M059J (cell line): ENCODE measurements at places on chromosomes 4 and X.
A peak's percentile ranks its signal among the peaks of the same experiment; 100 is the strongest.

- DNase-seq = no peak
These were observed 15.8 kb downstream of the TBC1D14 start for GRCh38 chr4:6925357-6925836.

DNA sequence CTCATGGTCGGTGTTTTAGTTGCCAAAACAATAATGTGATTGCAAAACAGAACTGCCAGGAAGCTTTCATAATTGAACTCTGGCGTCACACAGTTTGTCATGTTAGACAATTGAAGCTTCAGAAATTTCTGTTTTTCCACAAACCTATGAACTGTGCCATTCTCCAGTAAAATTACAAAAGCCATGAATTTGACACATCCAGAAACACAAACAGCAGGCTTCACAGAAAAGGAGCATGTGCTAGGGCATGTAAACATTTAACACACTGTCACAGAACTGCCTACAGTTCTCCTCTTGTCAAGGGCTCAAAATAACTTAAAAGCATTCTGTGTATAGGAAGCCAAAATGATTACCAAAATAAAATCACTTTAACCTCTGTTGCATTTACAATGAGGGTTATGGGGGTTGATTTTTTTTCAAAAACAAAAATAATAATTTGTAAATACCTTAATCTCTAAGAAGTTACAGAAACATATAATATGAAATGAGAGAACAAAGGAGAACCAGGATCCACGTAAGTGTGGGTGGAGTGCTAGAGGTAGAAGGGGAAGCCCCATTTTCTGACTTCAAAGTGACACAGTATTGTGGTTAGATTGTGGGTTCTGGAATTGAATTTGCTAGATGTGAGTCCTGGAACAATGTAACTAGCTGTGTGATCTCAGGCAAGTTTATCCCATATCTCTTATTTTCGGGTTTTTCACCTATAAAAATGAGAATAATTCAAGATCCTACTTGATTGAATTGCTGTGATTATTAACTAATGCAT is 295.0 kb downstream of the CENPC start:
- DNase-seq = peak; percentile 4

- DNase-seq = peak; percentile 35
These were observed 52.8 kb upstream of the ANKRD17 start for GRCh38 chr4:73311428-73311827.

- no peak for DNase-seq
These were observed 467.0 kb downstream of the STIM2 start for GRCh38 chr4:27327421-27328181.

GRCh38 chr4:54741202-54741601 is 83.4 kb downstream of the KIT start:
- no peak for DNase-seq

DNA sequence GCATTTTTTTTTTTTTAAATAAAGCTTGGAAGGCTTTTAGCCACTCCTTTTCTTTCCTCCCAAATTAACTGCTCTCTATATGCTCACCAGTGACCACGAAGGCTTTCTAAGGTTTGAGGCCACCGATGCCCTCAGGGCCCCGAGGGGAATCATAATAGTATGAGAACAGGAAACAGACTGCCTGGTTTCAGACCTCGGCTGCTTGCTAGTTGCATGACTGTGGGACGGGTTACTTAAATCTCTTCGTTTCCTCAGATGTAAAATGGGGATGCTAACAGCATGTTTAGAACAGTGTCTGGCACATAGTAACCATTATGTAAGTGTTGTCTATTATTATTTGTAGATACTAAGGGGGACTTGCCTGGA is 3.6 kb downstream of the LINC00632 start:
- peak; percentile 62 for DNase-seq

DNA sequence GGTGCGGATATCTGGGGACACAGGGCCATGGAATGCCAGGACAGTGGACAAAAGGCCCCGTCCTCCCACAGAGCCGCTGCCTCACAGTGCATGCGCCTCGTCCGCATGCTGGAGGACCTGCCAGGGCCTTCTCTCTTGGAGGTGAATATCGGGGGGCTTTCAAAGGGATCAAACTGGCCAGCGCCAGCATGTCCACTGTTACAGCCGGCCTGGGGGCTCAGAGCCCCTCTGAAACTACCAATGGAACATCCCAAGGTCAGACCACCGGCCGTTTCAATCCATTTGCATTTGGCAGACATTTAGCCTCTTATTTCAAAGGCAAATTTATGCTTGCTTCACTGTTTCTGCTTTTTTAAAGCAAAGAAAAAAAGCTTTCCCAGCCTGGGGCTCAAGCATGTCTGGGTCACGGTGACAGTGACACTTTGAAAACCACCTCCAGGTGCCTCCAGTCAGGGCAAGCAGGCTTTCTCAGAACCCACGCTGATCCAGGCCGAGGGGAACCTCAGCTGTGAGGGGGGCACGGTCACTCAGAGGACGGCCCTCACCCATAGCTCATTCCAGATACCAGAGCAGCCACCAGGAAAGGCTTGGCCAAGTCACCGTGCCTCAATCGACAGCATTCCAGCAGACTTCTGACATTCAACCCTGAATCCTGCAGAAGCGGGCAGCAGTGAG is 57.2 kb downstream of the PPP2R2C start:
- DNase-seq = no peak

- no peak for DNase-seq
These were observed 12.7 kb upstream of the CD40LG start for GRCh38 chrX:136635235-136635634.

- peak; percentile 61 for DNase-seq
These were observed 154.8 kb upstream of the ZFP42 start for GRCh38 chr4:187840814-187841213.

DNA sequence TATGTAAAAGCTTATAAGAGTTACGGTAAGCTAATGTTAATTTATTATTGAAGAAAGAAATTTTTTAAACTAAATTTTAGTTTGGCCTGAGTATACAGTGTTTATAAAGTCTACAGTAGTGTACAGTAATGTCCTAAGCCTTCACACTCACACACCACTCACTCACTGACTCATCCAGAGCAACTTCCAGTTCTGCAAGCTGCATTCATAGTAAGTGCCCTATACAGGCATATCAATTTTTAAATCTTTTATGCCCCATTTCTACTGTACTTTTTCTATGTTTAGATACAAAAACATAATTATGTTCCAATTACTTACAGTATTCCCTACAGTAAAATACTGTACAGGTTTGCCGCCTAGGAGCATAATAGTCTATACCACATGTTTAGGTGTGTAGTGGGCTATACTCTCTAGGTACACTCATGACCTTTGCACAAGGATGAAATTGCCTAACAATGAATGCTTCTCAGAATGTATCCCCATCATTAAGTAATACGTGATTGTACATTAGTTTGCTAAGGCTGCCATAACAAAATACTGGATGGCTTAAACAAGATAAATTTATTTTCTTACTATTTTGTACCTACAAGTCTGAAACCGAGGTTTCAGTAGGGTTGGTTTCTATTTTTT is 333.8 kb upstream of the PCDH7 start:
- DNase-seq = peak; percentile 40

DNA sequence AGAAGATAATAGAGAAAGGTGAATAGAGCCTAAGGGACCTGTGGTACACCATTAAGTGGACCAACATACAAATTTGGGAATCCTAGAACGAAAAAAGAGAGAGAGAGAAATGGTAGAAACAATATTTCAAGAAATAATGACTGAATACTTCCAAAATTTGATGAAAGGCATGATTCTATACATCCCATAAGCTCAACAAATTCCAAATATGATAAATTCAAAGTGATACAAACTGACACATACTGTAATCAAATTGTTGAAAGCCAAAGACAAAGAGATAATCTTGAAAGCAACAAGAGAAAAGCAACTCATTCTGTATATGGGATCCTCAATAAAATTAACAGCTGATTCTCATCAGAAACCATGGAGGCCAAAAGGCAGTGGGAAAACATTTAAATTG is 20.6 kb upstream of the ZC4H2 start:
- DNase-seq = no peak

- DNase-seq = no peak
These were observed 9.9 kb upstream of the GK start for GRCh38 chrX:30643313-30643821.

- no peak for DNase-seq
These were observed 1.9 kb downstream of the RAB9A start for GRCh38 chrX:13690836-13691235.

DNA sequence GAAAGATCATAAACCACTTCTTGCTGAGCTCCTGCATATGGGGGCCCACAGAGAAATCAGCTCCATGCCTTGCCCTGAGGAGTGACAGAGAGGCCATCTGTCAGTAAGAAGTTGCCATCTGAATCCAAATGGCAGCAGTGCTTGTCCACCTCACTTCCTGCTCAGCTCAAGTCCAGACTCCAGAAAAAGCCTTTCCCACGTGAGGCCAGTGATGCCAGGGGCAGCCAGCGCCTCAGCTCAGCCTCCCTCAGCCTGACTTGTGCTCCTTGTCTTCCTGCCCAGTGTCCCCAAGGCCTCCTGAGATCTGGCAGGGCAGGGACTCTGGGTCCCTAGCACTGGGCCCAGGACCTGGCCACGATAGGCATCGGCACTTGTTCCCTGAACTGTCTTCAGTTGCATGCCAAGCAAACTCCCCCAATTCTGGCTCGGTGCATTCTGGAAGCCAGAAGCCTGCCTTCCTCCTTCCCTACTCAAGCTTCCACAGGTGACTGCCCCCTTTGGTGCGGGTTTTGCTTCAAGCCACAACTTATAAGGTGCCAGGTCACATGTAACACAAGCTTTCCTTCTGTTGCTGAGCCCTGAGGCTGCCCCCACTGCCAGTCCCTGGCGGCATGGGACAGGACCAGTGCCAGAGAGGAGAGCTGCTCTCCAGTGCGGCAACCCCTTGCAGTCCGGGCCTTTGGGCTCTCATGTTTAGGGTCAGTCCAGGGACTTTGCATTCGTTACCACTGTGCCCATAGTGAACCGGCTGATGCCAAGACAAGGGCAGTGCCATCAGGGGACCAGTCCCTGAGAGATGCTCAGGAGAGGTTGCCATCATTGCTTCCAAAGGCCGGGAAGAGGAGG is 2.2 kb downstream of the ZNF185 start:
- no peak for DNase-seq

- no peak for DNase-seq
These were observed 755.4 kb upstream of the HTR2C start for GRCh38 chrX:113828470-113828869.

DNA sequence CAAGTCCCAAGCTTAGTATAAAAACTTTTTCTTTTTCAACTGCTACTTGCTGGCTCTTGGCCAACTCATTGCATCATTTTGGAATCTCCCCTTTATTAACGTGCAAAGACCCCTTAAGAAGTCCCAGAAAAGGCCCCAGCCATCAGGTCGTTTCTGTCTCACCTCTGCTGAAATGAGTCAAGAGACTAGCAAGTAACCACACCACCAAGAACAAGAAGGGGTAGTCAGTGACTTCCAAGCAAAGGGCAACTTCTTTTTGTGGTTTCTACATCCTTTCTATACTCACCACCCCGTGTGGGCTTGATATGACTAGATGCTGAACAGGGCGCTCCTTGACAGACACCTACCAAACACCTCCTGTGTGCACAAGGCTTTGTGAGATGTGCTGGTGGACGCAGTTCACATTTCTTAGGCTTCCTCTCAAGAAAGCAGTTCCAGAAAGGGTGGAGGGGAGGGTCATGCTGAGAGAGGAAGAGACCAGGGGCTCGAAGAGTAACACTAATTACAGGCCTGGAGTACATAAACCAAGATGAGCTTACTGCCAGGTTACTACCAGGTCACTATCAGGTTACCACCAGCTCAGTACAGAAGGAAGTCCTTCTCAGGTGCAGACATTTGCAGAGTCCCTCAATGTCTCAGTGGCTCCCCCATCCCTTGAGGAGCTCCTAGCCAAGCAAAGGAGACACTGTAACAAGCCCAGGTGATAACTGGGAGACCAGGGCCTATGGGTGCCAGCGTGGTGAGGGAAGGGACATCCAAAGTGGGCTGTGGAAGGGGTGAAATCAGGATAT is 19.3 kb downstream of the JAKMIP1 start:
- no peak for DNase-seq

DNA sequence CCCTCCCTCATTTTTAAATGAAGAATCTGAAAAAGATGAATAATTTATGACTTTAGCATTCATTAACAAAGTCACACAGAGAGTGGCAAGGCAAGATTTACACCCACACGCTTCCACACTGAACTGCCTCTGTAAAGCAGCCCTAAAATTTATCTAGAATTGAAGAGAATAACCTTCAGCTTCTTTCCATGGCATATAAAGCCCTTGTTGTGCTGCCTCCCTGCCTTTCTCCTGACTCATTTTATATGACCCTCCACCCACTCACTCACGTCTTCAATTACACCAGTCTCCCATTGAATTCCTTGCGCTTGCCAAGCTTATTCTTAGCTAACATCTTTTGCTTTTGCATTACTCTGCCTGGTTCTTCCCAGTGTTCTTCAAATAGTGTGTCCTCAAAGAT is 2649.3 kb downstream of the PCDH7 start:
- DNase-seq = peak; percentile 62

DNA sequence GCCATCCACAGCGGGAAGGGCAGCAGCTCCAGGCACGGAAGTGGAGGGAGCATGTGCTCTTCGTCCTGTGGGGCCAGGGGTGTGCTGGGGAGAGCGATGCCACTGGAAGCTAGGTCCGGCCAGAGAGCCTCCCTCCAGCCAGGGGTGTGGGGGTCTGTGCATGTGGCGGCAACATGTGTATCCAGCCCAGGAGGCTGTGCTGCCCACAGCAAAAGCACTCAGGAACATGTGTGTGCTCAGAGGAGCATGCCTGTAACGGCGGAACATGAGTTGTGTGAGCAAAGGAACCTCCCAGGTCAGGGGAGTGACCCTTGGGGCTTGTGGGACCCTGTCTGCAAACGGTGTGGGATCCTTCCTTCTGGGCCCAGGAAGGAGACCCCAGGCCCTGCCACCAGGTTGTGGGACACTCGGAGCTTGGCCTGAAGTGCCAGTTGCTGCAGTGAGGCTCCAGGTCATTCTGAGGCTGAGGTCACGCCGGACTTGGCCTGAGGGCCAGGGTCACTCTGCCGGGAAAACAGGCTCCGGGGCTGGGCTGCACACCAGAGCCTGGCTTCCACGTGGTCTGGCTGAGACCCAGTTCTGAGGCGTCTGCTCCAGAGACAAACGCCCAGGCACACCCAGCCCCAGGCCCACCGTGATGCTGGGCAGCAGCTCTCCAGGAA is 37.2 kb downstream of the CPLX1 start:
- DNase-seq = no peak

DNA sequence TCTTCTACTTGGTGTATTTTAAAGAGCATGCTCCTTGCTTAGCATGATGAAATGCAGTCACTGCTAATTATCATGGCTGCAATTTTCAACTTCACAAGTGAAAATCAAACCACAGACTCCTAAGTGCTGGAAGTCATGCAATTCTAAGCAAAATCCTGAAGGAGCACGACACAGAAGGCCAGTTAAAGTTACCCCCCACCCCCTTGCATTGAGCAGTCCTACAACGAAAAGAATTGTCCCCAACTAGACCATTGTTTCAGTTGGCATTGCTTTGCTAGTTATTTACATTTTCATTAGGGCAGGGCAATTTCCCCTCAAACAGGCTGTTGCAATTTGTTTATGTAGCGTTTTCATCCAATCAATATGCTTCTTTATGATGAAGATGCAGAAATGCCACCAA is 321.2 kb downstream of the PCDH7 start:
- DNase-seq = no peak

- DNase-seq = peak; percentile 78
These were observed 114.5 kb upstream of the ACSL4 start for GRCh38 chrX:109847257-109848187.

- no peak for DNase-seq
These were observed 224.5 kb upstream of the PGRMC2 start for GRCh38 chr4:128512161-128512560.
